ENCODE measurements at places on chromosomes 6 and 20.

DNA sequence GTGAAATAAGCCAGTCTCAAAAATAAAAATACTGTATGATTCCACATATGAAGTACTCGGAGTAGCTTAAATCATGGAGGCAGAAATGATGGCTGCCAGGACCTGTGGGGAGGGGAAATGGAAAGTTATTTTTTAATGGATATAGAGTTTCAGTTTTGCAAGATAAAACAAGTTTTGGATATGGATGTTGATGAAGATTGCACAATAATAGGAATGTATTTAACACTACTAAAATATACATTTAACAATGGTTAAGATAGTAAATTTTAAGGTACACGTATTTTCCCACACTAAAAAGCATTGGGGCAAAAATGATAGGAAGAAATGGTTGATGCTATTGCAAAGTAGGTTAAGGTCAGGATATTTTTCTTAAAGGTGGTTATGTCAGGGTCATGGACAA is 1058.9 kb upstream of the MAP3K7 start:
- no peak for DNase-seq

DNA sequence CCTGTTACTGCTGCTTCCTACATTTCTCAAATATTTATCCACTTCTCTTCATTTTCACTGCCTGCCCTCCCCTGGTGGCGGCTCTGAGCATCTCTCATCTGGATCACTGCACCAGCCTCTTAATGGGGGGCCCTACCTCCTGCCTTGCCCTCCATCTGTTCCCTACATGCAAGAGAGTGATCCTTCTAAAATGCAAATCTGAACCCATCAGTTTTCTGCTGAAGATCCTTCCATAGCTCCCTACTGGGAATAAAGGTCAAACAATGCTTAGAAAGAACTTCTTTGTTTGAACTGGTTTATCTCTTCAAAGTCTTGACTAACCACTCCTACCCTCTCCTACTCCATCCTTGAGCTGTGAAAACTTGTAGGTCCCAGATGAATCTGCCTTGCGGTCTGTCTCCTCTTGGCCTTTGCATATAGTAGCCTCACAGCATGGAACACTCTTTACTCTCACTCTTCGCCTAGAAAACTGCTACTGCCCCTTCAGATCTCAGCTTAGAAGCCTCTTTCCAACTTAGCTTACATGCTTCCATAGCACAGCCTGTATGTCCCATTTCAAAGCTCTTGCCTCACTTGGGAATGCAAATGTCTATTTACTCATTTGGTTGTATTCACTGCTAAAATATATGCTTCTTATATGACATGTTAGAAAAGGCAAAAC is 119.3 kb downstream of the QRSL1 start:
- no peak for DNase-seq

DNA sequence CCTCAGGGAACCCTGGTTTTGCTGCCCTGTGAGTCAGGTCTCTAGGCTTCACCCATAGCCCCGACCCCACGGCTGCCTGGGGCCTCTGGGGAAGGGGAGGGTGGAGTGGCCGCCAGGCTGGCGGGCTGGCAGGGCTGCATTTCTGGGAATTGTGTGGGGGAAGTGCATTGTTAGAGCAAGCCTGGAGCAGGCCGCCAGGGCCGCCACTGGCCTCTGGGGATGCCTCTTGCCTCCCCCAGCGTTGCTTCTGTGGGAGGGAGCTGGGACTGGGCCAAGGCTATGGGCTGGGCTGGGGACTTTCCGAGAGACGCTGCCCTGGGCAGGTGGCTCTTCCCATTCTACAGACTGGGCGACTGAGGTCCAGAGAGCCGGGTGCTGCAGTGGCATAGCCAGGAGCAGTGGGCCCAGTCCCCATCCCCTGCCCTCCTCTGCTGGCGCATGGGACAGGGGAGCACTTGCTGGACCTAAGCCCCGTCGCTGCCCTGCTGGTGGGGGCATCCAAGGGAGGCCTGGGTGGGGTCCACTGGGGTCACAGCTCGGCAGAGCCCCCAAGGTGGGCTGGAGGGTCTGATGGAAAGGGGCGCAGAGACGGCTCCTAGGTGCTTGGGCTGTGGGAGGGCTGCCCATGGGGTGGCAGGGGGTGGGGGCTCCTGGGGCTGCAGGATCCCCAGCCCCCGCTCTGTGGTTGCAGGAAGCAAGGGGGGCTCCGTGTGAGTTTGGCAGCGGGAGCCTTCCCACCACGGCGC is 6.6 kb upstream of the SOX18 start:
- no peak for DNase-seq

- no peak for DNase-seq
These were observed 79.9 kb upstream of the FUCA2 start for GRCh38 chr6:143591441-143591840.

DNA sequence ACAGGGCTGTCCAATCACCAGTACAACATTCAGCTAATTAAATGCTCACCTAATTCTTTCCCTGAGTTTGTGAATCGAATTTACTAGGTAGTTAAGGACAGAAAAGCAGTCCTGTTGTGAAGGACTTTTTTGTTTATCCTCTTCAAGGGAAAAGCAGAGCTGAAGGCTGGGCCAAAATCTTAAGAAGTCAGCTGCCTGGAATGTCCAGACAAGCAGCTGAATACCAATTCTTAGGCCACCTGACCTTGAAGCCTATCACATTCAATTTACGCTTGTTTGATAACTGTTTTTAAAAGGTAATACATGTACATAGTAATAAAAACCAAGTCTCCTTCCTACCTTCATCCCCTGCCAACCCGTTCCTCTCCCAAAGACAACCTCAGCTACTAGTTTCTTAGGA is 56.4 kb downstream of the UQCC1 start:
- no peak for DNase-seq

GRCh38 chr6:135212935-135213334 is 31.8 kb downstream of the MYB start:
- no peak for DNase-seq

DNA sequence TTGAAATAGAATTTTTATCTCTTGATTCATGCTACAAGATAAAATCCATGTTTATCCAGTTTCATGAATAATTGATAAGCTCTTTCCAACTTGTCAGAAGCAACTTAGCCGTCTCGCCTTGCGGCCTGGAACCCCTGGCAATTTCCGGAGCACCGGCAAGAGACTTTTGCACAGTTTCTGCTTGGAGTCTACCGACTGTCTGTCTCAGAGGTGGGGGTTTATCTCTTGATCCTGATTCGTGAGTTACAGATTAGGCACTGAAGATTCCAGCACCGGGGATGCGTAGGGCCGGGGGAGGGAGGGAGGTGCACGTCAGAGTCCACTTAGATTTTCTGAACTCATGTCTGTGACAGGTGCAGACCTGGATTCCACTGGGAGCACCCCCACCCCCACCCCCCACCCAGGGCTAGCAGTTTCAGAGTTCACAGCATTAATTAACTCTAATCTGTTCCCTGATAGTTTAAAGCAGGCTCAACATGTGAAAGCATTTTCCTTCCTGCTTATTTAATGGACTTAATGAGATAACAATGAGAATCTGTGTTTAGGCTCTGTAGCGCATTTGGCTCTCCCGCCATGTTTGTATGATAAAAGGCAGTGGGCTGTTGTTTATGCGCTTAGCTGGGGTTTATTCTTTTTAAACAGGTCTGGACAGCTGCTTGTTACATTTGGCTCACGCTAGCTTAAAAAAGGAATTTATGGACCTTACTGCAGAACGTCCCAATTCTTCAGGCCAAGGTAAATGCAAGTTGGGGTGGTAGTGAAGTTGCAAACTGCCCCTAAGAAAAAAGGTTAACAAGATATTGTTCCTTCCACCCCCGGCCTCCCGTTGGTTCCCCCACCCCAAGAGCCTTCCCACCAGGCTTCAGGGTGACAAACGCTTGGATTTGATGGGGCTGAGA is 8.1 kb upstream of the APCDD1L start:
- no peak for DNase-seq

- DNase-seq = no peak
These were observed 1065.9 kb upstream of the CITED2 start for GRCh38 chr6:140440223-140440835.

DNA sequence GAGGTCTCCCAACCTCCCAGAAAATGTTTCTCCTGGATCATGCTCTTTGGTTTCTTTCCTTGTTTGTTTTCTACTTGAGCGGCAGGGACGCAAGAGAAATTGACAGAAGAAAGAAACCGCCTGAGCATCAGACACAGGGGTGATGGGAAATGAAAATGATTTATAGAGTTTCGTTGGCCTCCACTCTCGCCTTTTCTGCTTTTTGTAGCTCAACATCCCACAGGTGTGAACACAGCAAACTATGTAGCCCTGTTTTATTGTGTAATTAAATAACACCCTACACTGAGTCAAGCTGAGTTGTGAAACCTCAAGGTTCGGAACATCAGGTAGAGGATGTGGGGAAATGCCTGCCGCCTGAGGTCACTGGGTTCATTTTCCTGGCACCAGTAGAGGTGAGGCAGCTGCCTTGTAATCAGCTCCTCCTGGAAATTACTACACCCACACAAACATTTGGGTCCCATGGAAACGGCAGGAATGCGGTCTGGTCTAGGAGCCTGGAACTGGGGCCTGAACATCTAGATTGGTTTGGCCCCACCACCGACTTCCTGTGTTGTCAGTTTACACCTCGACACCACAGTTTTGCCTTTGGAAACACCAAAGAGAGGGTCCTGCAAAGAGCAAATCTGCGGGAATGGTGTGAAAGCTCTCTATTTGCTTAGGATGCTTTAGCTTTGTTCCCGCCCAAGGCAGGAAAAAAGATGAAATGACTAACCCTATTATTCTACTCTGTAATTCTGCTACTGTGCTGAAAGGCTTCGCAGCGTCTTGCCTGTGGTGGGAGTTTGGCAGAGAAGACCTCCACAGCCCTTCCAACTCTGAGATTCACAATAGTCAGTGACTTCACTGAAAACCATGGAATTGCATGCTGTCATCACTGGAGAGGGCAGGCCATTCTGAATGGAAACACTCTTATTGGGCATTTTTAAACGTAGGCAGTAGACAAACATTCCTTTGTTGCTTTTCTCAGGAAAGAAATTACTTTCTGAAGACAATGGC is 53.0 kb downstream of the ADAT2 start:
- DNase-seq = no peak

- DNase-seq = no peak
These were observed 21.2 kb downstream of the TGM2 start for GRCh38 chr20:38143646-38144554.

- no peak for DNase-seq
These were observed 394 bp downstream of the AKAP12 start for GRCh38 chr6:151240036-151240685.

GRCh38 chr20:24648481-24648880 is 179.1 kb downstream of the SYNDIG1 start:
- no peak for DNase-seq

GRCh38 chr20:51554538-51555165 is 12.1 kb upstream of the NFATC2 start:
- DNase-seq = no peak

- DNase-seq = no peak
These were observed 5.1 kb downstream of the MOCS1 start for GRCh38 chr6:39929039-39929732.

- DNase-seq = no peak
These were observed 60.9 kb upstream of the FABP7 start for GRCh38 chr6:122718616-122719015.

DNA sequence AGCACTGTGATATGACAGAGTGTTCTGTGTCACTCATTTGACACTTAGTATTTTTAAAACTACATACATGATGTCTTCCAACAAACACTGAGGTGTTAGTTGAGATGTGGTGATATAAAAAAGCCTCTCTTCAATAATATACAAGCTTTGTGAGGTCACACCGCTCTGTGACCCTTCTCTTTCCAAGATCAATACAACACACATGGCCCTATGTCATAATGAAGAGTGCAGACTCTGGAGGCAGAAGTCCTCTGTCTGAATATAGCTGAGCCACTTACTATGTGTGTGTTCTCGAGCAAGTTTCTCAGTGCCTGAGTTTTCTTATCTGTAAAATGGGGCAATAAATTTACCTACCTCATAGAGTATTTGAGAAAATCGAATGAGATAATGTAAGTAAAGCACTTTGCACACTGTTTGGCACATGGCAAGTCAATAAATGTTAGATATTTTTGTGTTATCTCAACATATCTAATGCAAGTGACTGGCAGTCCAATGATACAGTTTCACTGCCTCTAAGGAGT is 499.0 kb upstream of the MARCKS start:
- no peak for DNase-seq

DNA sequence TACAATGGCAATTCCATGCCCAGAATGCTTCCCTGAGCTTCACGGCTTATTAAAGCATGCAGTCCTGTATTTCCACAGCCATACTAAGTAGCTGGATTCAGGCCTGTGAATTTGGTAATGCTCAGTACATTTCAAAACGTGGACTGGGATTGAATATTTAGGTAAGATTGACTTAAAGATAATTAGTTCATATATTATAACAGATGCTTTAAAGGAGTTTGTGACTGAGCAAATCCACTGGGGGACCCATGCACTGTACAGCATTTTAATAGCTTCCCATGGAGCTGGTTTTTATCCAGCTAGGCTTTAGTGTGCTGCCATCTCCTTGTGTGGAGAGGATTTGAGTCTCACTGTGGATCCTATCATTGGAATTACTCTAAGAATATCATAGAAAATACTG is 420.9 kb upstream of the FLRT3 start:
- DNase-seq = no peak

GRCh38 chr6:123518441-123519188 is 118.1 kb downstream of the TRDN start:
- DNase-seq = no peak

GRCh38 chr20:36989797-36990196 is 38.3 kb upstream of the SAMHD1 start:
- no peak for DNase-seq

GRCh38 chr6:65896140-65896539 is 189.1 kb upstream of the EYS start:
- DNase-seq = no peak

- DNase-seq = no peak
These were observed 96.3 kb downstream of the PHF3 start for GRCh38 chr6:63731930-63732329.

DNA sequence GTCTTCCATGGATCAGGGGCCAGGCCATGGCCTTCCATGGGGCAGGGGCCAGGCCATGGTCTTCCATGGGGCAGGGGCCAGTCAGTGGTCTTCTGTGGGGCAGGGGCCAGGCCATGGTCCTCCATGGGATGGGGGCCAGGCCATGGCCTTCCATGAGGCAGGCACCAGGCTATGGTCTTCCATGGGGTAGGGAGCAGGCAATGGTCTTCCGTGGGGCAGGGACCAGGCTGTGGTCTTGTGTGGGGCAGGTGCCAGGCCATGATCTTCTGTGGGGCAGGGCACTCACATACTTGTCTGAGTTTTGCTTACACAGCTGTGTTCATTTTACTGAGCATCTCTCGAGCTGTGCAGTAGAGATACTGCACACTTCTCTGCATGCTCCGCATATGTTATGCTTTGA is 57.3 kb upstream of the THBS2 start:
- no peak for DNase-seq

DNA sequence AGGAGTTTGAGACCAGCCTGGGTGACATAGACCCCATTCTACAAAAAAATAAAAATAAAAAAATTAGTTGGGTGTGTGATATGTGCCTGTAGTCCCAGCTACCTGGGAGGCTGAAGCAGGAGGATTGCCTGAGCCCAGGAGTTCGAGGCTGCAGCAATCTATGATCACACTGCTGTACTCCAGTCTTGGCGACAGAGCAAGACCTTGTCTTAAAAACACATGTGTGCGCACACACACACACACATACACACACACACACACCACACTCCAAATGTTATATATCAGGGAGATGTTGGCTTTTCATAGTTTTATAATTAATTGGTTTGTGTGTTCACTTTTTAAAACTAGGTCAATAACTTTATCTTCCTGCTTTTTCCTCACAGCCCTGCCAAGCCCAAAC is 110.5 kb downstream of the RTN4IP1 start:
- DNase-seq = no peak

Data from activated CD4-positive, alpha-beta T cell treated with anti-CD3 and anti-CD28 coated beads for 4 hours (primary cell).